GM13977 (cell line): ENCODE measurements at places on chromosomes 4 and X.

DNA sequence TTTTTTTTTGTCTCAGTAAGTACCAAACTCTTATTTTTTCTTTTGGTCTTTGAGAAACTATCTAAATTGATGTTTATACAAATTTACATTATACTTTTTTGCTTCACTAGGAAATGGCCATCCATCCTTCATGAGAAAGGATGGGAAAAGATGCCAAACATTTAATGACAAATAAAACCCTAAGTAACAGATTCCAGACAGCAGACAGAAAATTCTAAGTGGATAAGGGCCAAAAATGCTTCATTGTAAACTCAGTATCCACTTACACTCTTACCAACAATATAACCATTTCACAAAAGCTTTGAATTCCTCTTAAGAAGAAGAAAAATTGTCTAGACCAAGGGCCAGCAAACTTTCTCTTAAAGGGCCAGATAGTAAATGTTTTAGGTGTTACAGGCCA lies 3.5 kb downstream of the GUCY1B1 start:
- no peak for DNase-seq

DNA sequence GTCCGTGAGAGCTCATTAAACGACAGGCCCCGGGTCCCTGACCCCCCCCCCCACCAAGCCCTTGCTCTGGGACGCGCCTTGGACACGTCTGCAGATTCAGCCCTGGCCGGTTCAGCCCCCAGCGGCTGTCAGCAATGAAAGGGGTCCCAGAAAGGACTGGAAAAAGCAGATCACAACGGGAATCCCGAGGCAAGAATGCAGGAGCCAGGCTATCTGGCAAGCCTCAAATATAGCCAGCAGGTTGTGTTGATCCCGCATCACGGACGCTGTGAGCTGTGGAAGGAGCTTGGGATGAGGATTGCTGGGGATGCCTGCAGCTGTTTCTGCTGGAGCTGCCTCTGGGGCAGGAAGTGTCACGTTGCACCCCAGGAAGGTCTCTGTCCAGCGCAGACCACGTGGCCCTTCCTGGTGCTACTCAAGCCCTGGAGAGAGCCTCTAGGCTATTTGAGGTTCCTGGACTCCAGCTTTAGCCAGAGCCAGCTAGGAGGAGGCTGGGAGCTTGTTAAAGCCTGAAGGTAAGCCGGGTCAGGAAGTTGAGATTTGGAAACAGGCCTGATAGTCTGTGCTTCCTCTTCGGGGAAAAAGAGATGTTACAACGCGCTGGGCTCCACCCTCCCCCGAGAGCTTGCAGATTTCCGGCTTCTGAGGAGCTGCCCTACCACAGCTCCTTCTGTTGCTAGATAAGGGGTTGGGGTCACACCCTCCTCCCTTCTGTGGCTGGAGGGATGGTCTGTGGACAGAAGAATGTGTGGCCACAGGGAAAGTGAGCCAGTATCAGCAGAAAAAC lies 19.3 kb upstream of the CSF2RA start:
- DNase-seq, result no peak

DNA sequence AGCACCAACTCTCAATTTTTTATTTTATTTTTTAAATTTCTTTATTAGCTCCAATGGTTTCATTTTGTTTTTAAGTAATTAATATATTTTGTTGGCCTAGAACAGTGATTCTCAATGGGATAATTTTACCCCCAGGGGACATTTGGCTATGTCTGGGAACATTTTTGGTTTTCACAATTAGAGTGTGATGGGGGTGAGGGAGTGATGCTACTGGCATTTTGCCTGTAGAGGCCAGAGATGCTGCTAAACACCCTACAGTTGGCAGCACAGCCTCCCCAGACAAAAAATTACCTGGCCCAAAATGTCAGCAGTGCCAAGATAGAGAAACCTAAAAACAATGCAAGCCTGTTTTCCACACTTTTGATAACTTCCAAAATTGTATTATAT lies 64.6 kb downstream of the HHIP start:
- no peak for DNase-seq

DNA sequence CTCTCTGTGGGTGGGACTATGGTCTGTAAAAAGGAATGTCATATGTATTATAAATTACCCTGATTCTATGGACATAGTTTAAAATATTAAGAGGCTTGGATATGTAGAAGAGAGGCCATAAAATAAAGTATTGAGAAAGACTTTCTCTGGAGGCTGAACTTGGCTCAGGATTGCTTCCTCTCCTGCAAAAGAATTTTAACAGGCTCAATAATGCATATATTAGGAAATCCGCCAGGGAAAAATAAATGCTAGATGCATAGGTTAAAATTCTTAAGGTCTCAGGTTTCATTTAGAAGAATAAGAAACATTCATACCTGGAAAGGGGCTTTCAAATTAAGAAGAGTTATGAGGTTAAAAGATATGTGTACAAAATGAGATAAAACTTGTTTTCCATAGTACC lies 424.3 kb downstream of the ARAP2 start:
- no peak for DNase-seq

GRCh38 chr4:16259241-16259888 lies 33.1 kb upstream of the TAPT1 start:
- no peak for DNase-seq

DNA sequence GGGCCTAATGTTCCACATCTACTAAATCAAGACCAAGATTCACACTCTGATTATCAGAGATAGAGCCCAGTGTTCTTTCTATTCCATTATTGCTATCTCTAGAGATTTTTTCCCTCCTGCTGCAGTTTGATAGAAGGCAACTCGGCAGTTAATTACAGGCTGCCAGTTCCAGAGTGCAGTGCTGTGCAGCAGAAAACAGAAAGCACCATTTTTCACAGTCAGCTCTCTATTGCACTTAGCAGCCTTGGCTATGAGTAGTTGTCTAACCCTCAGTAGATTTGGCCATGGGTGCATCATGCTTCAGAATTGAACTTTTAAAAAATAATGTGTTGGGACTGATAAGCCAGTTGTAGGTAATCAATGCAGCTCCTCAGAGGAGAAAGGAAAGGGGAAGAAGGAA lies 295.3 kb downstream of the MID1IP1 start:
- DNase-seq, result no peak
